ENCODE measurements at places on chromosomes 5 and 9.
A peak's percentile ranks its signal among the peaks of the same experiment; 100 is the strongest.

GRCh38 chr5:6201631-6202030, 176.7 kb downstream of the MED10 start:
- peak; percentile 14 for DNase-seq

DNA sequence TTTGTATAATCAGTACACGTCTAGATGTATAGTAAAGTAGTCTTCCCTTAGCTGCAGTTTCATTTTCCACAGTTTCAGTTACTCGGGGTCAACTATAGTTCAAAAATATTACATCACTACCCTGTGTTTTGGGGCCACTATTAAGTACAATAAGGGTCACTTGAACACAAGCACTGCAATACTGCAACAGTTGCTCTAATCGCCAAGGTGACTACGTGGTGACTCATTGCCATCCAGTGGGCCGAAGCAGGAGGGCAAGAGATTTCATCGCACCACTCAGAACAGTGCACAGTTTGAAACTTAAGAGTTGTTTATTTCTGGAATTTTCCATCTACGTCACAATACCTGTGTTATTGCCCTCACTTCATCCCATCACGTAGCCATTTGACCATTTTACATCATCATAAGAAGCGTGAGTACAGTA, at the start of gene ARL14EPL:
TSS of gene ARL14EPL (plus strand) at position 379 of the 424 bp plus-strand sequence. CDS start 18,994 bp downstream, outside the sequence.
- peak; percentile 70 for DNase-seq

DNA sequence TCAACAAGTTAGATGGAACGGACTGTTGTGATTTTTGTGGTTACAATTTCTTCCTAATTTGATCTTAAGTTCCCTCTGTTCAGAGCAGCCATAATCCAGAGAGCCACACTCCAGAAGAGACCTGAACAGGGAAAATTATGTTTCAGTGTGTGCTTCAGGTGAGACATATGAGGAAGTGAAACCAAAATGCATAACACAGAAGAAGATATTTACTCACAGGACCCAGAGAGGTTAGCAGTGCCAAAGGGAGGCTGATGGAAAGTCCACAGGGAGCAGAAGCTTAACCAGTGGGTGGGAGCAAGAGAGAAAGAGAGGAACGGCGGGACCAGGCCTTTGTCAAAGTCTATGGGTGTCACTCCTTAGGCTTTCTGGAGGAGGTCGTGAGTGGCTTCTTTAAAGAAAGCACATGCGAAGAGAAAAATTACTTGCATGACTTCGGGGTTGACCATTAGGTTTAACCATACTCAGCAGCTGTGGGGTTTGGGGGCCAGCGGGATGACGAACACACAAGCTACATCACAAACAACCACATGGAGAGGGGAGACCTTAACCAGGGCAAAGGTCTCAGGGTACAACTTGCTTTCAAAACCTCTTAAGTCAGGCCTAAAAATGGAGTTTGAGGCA, 141.4 kb downstream of the MED10 start:
- DNase-seq, result no peak

- no peak for DNase-seq
These were observed 7.2 kb downstream of the PFN3 start for GRCh38 chr5:177393206-177393765.

- no peak for DNase-seq
These were observed 154.7 kb downstream of the WDR70 start for GRCh38 chr5:37533851-37534250.

- DNase-seq, result no peak
These were observed 234.5 kb downstream of the PAPPA start for GRCh38 chr9:116387934-116388698.

DNA sequence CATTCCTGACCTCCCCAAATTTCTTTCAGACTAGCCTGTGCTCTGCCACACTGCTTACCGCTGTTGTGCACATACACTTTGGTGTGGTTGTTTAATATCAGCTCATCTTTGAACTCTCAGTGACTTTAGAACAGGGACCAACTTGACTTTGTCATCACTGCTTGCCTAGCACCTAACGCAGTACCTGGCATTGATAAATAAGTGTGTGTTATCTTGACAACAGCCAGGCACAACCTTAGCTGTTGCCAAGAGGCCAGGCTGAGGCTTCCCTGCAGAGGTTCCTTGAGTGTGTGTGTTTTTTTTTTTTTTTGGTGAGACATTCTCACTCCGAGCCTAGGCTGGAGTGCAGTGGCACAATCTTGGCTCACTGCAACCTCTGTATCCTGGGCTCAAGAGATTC, 41.0 kb upstream of the SLC28A3 start:
- no peak for DNase-seq

GRCh38 chr9:127539982-127540663, 72.0 kb upstream of the STXBP1 start:
- no peak for DNase-seq

- peak; percentile 10 for DNase-seq
These were observed 791 bp upstream of the STARD4 start for GRCh38 chr5:111513131-111513520.

DNA sequence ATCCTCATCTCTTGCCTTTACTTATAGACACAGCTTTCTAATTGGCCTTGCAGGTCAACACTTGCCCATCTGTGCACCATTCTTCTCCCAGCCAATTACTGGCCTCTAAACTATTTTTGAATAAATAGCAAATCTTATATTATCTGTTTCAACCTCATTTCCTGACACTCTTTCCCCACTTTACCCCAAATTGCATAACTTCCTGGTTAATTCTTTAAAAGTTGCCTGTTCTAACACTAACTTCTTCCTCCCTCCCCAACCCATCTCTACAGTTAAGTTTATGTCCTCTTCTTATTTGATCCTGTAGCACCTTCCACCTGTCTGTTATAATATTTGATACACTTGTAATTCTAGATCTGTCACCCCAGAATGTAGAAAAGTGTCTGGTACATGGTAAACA, 372.1 kb downstream of the PDE4D start:
- DNase-seq, result no peak

GRCh38 chr9:130053504-130054324, at the start of gene GPR107:
Gene GPR107 (plus strand): TSS chr9:130053906. CDS start chr9:130053933, 27 bp downstream.
- DNase-seq, result peak; percentile 92

DNA sequence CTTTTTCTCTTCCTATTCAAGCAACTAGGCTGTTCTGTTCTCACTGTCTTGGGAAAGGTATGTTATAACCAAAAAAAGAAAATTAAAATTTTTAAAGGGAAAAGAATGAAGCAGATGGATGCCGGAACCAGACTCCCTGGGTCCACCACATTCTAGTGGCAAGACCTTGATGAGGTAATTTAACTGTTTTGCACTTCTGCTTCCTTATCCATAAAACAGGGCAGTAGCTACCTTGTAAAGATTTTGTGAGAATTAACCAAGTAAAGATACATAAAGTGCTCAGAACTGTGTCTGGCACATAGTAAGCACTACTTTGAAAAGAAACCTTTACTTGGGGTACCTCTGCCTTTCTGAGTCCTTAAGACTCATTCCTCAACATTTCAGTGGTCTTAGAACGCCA, 17.0 kb downstream of the EPB41L4B start:
- no peak for DNase-seq

DNA sequence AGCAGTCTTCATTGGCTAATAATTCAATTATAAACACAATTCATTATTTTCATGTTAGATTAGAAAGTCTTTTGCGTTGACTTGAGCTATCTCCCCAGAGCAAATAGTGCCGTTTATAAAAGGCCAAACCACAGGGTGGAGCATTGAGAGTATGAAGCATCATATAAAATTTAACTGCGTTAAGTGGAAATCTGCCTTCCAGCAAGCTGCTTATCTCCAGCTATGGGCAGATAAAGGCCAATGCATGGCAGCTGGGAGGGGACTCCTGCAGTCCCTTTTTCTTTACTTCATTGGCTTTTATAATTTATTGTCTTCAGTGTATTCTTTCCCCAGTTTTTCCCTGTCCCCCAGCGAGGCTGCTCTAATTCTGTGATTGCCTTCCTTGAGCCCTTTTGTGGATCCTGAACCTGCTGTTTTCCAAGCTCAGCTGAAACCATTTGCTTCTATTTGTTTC, 113.7 kb downstream of the TMEM232 start:
- DNase-seq, result no peak

GRCh38 chr5:173518856-173519255, 97.6 kb downstream of the BOD1 start:
- no peak for DNase-seq

- DNase-seq, result no peak
These were observed 321.6 kb downstream of the FBXL17 start for GRCh38 chr5:108060340-108060739.

- DNase-seq, result peak; percentile 61
These were observed 9.3 kb upstream of the EDIL3 start for GRCh38 chr5:84393969-84394368.

- DNase-seq, result no peak
These were observed 168.1 kb downstream of the ROR2 start for GRCh38 chr9:91781906-91782305.

GRCh38 chr9:136902259-136902821, 16.0 kb downstream of the TRAF2 start:
- peak; percentile 71 for DNase-seq

GRCh38 chr9:79701651-79702050, 129.9 kb downstream of the TLE4 start:
- peak; percentile 50 for DNase-seq

GRCh38 chr5:145723516-145723915, 111.6 kb downstream of the PRELID2 start:
- DNase-seq, result no peak

- DNase-seq, result no peak
These were observed 43.2 kb upstream of the FOXE1 start for GRCh38 chr9:97809666-97810344.

- peak; percentile 71 for DNase-seq
These were observed 232.5 kb downstream of the ARHGAP26 start for GRCh38 chr5:143002459-143003327.

GRCh38 chr5:65555287-65555686, 7.7 kb downstream of the CENPK start:
- DNase-seq, result no peak

- DNase-seq, result no peak
These were observed 273.2 kb downstream of the MAST4 start for GRCh38 chr5:66869347-66869746.

- DNase-seq, result no peak
These were observed 1174.6 kb downstream of the CDH9 start for GRCh38 chr5:25863811-25864210.

DNA sequence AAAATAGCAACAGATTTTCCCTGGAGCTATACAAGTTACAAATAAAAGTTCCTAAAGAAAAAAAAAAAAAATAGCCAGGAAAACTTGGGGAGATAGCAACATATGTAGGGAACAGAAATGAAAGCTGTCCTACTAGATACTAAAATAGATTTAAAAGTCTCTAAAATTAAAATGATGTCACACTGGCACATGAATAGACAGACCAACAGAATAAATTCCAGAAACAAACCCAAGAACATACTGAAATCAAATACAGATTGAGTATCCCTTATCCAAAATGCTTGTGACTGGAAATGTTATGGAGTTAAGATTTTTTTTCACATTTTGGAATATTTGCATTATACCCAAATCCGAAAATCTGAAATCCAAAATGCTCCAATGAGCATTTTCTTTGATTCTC, 23.8 kb downstream of the GOLPH3 start:
- DNase-seq, result no peak

- no peak for DNase-seq
These were observed 33.2 kb downstream of the C9orf50 start for GRCh38 chr9:129587487-129588262.

GRCh38 chr5:74722271-74722670, 37.2 kb downstream of the HEXB start:
- no peak for DNase-seq

DNA sequence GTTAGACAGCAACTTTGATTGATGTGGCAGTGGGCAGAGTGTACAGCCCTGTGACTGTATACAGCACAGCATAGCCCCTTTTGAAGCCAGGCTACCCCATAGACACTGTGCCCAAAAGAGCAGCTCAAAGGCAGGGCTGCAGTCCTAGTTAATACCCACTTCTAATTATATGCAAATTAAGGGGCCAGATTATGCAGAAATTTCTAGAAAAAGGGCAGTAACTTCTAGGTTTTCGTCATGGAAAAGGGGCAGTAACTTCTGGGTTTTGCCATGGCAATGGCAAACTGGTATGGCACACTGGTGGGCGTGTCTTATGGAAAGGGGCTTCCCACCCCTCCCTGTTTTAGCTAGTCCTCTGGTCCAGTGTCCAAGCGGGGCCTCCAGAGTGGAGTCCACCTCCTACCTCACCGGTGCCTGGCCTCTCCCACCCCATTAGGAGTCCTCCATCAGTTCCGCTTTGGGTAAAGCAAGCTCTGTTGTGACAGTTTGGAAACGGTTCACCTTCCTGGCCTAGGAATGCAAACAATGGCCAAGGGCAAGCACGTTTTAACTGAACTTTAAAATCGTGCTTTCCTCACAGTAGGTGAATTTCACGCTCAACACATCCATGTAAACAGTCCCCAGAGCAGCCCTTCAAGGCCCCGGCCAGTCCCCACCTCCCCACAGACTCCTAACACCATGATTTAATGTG, 5.6 kb downstream of the ADAMTS13 start:
- no peak for DNase-seq

GRCh38 chr5:160470437-160471361, 49.0 kb downstream of the PTTG1 start:
- peak; percentile 21 for DNase-seq

DNA sequence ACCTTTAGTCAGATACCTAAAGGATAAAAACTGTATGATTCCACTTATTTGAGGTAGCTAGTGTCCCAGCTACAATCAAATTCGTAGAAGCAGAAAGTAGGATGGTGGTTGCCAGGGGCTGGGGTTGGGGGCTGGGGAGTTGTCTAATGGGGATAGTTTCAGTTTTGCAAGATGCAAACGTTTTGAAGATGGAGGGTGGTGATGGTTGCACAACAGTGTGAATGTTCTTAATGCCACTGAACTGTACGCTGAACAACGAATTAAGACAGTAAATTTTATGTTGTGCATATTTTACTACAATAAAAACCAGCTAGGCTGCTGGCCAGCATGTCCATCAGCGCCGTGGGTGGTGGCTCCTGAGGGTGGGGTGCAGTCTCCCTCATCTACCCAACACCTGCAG, 137.8 kb downstream of the GADD45G start:
- DNase-seq, result no peak

DNA sequence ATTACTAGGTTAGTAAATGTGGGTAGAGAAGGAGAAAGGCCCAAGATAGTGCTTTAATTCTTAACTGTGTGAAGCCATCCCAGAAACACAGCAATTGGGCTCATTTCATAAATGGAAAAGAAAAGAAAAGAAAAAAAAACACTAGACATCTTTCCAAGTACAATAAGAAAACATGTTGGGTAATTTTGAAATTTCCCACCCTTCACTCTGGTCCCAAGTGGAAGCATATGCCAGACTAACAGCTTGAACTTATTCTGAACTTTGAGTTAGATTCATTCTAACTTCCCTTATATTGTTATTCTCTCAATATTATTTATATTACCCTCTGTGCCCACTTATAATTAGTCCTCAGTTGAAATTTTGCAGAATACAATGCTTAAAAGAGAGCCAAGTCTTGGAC, 113.4 kb upstream of the GHR start:
- DNase-seq, result no peak

Data from AG08395 (cell line).